ENCODE measurements at places on chromosomes 5 and 9.

- no peak for DNase-seq
These were observed 44.0 kb upstream of the PCA3 start for GRCh38 chr9:76720245-76720644.

DNA sequence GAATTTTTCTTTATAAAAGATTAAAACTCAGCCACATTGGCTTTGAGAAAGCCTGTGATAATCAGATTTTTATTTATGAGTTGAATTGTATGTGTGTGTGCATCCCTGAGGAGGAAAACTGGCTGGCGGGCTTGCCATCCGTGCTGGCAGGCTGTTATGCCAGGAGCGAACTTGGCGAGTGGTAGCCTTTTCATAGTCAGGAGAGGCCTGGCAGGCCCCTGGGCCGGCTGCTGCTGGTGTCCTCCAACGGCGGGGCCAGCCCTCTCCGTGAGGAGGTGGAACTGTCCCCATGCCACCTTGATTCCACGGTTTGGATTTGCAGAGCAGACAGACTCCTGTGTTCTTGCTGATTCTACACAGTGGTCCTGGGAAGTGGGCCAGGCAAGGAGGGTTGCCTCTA is 43.3 kb downstream of the ZNF618 start:
- DNase-seq = peak; percentile 3

GRCh38 chr5:150847334-150847695 is 994 bp downstream of the IRGM start:
- no peak for DNase-seq

DNA sequence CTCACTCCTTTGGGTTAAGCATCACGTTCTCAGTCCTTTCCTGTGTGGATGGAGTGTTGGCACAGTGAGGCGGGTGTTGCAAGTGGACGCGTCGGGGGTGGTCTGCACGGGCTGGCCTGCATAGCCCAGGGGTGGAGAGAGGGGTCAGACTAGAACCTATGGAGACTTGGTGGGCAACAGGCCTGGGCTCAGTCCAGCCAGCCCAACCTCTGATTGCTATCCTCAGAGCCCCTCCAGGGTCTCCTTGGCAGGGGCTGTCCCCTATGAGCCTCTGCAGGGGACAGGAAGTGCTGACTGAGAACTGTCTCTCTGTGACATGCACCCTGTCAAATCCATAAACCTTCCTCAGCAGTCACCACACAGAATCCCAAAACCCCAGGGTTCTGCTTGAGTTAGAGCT is 2.3 kb downstream of the DCANP1 start:
- DNase-seq = no peak

DNA sequence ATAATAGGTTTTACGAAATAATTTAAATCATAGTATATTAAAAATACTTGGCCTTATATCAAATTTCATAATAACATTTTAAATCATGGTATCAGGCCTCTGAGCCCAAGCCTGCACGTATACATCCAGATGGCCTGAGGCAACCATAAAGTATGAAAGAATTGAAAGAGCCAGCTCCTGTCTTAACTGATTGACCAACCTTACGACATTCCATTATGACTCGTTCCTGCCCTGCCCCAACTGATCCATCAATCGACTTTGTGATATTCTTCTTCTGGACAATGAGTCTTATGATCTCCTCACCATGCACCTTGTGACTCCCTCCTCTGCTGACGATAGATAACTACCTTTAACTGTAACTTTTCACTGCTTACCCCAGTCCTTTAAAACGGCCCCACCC is 545.0 kb downstream of the MTRR start:
- no peak for DNase-seq

- peak; percentile 38 for DNase-seq
These were observed 830 bp downstream of the PRRC1 start for GRCh38 chr5:127518319-127518621.

GRCh38 chr5:13932011-13932410 is 12.5 kb downstream of the DNAH5 start:
- DNase-seq = no peak

- no peak for DNase-seq
These were observed 39.4 kb downstream of the TNFAIP8 start for GRCh38 chr5:119395080-119395836.

DNA sequence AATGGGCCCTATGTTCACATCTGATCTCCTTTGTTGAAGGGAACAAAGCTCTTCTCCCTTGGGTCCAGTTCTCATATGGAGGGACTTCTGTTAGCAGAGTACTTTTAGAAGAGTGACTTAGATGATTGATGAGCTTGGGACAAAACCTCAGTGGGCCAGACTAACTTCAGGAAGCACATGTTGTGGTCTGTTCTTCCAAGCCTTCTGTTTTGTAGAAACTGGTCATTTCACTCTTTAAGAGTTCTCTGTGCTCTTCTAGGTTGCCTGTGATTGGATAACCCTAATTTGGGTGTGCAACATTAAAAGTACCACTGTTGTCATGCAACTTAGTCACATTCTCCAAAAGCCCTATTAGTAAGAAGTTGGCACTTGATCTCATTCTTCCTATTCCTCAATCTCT is 183.5 kb upstream of the ACO1 start:
- DNase-seq = no peak

GRCh38 chr5:133195250-133195649 is 143.4 kb downstream of the HSPA4 start:
- DNase-seq = no peak

GRCh38 chr5:67233075-67233474 is 36.5 kb upstream of the CD180 start:
- no peak for DNase-seq

DNA sequence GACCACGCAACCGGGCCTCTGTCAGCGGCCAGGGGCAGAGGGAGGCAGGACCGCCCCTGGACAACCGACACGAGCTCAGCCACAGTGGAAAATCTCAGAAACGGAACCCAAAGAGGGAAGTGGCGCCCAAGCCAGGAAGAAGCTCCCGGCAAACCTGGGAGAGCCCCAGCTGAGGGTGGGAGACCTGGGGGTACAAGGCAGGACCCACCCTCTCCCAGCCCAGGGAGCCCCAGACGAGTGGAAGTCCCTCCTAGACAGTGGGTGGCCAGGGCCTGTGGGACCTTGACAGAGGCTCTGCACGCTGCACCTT is 3.0 kb downstream of the SLC12A7 start:
- DNase-seq = peak; percentile 34

DNA sequence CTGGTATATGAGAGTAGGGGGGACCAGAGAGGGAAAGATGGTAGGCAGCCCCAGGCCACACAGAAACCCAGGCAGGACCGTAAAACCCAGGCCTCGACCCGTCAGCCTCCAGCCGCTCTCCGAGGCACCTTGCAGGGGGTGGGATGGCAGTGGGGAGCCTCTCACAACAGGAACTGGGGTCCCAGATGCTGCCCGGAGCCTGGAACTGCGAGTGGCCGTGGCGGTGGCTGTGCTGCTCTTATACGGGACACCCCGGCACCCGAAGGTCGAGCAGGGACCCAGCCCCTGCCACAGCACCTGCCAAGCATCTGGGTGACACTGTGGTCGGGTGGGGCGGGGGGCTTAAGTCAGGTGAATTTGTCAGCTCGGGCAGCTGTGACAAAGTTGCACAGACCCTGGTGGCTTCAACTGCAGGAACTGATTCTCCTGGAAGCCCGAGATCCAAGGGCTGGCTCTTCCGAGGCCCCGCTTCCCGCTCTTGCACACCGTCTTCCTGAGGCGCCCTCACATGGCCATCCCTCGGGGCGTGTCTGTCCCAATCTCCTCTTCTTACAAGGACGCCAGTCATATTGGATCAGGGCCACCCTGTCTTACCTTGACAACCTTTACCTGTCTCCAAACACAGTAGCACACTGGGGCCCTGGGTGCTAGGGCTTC is 47.6 kb upstream of the EGFL7 start:
- DNase-seq = no peak

GRCh38 chr5:166117072-166118066 is 2174.1 kb upstream of the WWC1 start:
- no peak for DNase-seq

DNA sequence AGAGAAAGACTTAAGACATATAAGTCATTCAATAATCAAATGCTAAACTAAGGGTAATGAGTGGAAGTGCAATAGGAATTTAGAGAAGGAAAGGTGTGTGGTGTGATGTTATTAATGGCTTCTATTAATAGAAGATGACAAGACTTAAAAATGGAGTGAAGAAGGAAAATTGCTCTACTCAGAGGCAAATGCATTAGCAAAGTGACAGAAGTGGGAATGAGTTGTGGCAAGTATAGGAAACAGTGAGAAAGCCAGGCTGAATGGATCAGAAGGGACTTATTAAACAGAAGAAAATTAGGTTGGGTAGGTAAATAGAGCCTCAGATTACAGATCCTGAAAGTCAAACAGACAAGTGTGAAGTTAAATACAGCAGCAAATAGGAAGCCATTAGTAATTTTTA is 5.7 kb downstream of the SKIC3 start:
- DNase-seq = no peak

DNA sequence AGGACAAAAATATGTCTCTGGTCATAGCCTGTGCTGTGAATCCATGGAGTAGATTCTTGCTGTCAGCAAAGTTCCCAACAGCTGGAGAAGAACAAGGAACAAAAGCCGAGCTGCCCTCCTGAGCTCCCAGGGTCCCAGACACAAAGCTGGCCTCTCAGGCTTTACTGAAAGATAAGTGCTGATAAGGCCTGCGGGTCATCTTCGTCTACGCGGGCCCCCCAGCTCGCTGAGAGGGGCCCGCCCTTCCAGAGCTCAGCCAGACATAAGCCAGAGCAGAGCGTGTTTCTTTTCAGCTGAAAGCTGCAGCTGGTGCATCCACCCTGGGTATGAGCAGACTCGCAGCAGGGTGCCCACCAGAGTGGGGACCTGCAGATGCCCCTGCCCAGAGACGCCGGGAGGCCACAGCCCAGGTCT is 84.7 kb downstream of the HSD17B3 start:
- peak; percentile 11 for DNase-seq

- DNase-seq = no peak
These were observed 399.0 kb downstream of the IRX1 start for GRCh38 chr5:3994628-3995027.

- DNase-seq = no peak
These were observed 13.7 kb downstream of the MRPL36 start for GRCh38 chr5:1785984-1786383.

GRCh38 chr9:136786451-136786850 is 4.7 kb upstream of the TMEM141 start:
- DNase-seq = peak; percentile 92

GRCh38 chr5:37494756-37495155 is 115.6 kb downstream of the WDR70 start:
- DNase-seq = no peak

DNA sequence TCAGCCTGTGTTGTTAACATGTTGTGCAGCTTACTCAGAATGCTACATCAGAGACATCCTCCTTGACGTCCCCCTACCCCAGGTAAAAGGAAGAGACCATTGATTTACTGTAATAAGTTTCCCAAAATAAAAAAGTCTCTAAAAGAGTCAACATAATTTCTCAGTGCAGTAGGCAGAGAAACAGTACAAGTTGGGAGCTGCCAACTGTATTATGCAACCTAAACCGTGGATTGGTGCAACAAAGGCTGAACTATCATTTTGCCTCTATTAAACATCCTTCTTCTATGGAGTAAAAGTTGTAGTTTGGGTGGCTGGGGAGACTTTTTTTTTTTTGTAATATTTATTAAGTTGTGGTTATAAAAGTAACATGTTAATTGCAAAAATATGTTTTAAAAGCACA is 208.0 kb downstream of the NR3C1 start:
- DNase-seq = no peak

DNA sequence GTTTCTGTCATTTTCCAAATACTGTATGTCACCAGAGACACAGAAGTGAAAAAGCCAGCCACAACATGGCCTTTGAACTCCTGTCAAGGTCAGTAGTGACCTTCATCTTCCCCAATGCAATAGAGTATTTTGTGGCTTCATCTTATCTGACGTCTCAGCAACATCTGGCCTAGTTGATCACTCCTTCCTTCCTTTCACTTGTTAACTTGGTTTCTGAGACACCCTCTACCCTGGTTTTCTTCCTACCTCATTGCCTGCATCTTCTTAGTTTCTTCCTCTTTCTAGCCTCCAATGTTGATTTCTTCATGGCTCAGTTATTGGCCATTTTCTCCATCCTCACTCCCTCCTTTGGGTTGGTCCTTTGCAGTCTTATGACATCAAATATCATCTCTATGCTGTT is 36.3 kb downstream of the GLIS3 start:
- DNase-seq = no peak

GRCh38 chr9:130912932-130913598 is 16.5 kb upstream of the QRFP start:
- DNase-seq = peak; percentile 48

DNA sequence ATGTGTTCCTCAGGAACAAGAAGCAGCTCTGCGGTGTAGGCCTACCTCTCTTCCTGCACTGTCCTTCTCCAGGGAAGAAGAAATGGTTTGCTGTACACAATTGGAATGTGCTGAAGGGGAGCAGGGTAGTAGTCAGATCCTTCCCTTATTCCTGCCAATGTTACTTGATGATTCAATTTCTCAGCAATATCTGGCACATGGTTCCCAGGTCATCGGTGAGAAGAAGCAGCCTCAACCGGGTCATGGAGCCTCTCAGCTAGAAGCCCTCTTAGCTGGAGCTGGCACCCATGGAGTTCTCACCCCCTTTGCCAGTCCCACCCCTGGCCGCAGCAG is 36.9 kb downstream of the ACTBL2 start:
- no peak for DNase-seq

GRCh38 chr5:19314840-19315239 is 673.2 kb downstream of the CDH18 start:
- DNase-seq = no peak

- no peak for DNase-seq
These were observed 46.7 kb downstream of the MEF2C start for GRCh38 chr5:88836195-88836838.

GRCh38 chr5:1548702-1549474 is 25.1 kb upstream of the LPCAT1 start:
- no peak for DNase-seq

DNA sequence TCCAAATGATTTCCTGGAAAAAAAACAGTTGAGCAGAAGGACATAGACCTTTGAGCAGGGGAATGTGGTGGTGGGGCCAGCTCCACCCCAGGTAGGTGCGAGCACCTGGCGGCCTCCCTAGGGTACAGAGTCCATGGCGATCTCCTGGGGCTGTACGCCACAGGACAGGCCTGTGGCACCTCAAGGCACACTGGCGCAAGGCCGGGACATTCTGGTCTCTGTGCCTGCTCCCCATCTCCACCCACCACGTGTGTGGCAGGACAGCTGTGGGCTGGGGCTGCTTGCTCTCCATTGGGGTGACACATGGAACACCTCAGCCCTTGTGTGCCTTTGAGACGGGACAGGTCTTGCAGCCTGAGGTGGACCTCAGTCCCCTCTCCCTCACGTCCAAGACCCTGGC is 25.2 kb downstream of the WNK2 start:
- DNase-seq = no peak

DNA sequence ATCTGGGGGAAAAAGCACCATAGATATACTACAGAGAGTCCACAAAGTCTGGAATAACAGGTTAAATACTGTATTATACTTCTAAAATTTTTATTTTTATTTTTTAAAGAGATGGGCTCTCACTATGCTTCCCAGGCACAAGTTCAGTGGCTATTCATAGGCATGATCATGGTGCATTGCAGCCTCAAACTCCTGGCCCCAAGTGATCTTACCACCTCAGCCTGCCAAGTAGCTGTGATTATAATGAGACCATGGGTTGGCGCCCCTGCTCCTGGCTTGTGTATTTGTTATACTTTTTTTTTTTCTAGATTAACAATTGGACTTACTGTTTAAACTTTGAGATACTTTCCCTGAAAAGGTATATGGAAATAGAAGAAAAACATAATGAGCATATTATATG is 25.9 kb downstream of the ERBIN start:
- no peak for DNase-seq

All from pons (tissue), 1 donor.